ENCODE measurements at places on chromosomes 7 and 10.
A peak's percentile ranks its signal among the peaks of the same experiment; 100 is the strongest.

DNA sequence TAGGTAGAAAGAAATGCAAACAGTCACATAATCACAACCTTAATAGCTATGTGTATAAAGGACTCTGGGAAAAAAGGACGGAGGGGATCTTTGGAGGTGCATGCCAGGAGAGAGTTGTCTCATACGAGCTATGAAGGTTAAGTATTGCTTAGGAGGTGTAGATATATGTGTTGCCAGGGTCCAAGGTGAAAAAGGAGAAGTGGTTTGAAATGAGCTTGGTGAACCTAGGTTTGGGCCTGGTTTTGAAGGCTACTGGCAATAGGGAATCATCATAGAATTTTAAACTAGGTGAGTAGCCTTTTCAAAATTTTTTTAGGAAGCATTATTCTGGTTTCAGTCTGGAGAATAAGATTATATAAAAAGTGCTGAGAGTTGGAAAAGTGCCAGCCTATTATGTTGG lies 336.8 kb downstream of the AUTS2 start:
- no peak for DNase-seq

- peak; percentile 76 for DNase-seq
Observed at GRCh38 chr7:8260871-8261694, 884 bp downstream of the ICA1 start.

- DNase-seq: no peak
Observed at GRCh38 chr7:49112222-49112621, 187.9 kb downstream of the CDC14C start.

DNA sequence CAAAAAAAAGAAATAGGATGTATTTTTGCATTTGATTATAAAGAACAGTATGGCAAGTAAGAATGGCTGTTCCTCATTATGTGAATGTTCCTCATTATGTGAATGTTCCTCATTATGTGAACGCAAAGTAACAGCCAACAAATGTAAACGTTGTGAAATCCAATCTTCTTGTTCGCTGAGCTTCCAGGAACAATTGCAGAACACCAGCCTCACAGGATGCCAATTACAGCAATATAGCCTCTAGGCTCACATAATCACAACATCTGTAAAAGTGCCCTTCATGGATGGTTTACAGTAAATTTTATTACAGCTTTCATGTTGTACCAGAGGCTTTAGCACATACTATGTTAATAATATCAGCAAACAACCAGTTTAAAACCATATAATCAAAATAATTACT lies 71.6 kb downstream of the THSD7A start:
- DNase-seq: no peak

DNA sequence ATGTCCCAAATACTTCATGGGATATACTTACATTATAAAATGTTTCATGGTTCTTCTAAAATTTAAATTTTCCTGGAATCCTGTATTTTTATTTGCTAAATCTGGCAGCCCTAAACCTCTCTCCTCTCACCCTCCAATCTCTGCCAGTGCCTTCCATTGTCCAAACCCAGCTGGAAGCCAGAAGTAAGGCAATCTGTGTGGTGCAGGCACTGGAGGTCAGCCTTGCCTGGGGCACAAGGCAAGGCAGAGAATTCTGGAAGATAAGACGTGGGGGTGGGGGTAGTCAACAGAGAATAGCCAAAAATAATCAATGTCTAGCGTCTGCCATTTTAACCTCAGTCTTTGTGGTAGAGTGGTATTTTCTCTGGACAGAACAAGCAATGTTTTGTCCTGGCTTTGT lies 381.7 kb downstream of the GPAM start:
- no peak for DNase-seq

DNA sequence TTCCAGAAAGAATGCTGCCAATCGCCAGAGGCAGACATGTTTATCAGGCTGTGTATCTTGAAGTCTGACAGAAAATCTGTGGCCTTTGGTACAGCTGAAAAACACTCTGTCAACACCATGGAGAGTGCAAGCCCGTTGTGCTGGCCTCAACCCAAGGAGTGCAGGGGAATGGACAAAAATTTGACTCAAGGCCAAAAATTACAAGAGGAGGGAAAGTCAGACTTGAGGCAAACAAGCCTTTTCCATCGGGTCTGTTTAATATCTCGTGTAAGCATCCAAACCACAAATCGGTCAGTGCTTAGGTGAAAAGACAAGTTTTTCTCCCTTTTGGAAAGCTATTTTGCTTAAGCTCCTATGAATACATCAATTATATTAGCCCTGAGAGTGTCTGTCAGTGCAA lies 305.3 kb upstream of the NFE2L3 start:
- DNase-seq: no peak

GRCh38 chr7:18727115-18727870 lies 231.7 kb downstream of the HDAC9 start:
- no peak for DNase-seq

All from adrenal gland (tissue), 19 donors.